NCI-H446 (cell line): ENCODE measurements at places on chromosomes 13 and 19.

DNA sequence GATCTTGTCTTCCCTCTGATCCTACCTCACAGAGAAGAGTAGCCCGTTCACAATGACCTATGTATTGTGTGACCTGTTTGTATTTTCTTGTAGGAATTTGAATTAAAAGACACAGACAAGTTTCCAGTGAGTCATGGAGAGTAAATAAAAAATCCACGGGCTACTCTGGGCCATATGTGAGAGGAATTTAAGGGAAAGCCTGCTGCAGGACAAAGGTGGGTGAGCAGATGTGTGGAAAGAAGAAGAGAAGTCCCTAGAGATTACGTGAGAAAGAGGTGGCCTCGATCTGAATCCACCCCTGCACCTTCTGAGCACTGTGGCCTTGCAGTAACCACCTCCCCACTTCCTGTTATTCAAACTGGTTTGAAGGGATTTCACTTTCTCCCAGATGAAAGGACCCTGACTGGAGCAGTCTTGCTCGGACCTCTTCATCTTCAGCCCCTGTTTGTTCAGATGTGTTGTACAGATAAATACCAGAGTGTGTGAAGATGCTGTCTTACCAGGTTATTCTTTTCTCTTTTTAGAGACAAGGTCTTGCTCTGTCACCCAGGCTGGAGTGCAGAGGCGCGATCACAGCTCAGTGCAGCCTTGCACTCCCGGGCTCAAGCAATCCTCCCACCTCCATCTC lies 205.4 kb downstream of the PDS5B start:
- DNase-seq = no peak

- DNase-seq = no peak
These were observed 407 bp upstream of the ZNF550 start for GRCh38 chr19:57560049-57560491.

DNA sequence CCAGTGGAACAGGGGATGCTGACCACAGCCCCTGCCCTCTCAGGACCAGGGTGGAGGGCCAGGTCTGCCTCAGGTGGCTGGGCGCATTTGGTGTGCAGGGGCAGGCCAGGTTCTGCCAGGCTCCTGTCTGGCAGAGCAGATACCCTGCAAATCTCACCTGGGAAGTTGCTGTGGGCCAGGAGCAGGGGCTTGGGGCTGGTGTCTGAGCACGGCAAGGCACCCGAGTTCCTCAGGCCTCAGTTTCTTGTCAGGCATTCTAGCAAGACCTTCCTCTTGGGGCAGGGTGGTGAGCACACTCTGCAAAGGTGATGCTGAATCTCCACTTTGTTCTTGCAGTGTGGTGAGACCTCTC lies 1.1 kb downstream of the CRTC1 start:
- no peak for DNase-seq

DNA sequence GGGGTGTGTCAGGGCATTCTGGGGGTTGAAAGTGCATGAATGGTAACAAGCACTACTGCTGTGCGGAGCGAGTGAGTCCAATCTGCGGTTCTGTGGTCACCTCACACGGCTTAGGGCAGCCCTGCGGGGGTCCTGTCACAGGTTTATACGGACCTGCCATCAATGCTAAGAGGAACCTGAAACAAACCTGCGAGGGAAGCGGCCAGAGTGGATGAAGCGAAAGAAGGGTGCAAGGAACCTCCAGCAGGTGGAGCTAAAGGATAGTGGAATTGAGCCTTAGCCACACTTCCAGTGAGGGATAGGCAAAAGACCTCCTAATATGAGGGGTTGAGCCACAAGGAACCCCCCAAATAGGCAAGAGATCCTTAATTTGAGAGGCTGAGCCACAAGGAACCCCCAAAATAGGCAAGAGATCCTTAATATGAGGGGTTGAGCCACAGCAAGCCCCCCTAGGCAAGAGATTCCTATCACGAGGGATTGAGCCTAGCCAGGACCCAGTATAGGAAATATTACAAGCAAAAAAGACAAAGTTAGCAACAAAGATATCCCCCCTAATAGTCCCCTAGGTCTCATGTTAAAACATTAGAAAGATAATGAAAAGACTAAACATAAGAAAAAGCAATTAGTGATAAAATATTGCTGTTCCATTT lies 6.3 kb upstream of the ZNF69 start:
- peak; percentile 37 for DNase-seq

DNA sequence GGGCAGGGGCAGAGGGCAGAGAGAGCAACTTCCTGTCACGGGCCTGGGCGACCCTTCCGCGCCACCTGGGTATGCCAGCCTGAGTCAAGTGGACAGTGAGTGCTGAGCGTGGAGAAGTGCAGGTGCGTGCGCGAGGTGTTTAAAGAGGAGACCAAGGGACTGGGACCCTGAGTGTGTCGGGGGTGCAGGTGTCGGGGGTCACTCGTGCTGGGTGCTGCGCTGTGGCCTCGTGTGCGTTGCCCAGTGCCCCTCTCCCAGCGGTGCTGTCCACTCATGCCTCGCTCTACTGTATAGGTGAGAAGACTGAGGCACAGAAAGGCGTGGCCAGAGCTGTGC lies 18.9 kb upstream of the KCTD15 start:
- no peak for DNase-seq

GRCh38 chr13:42494157-42494556 lies 79.8 kb upstream of the TNFSF11 start:
- DNase-seq = no peak

GRCh38 chr13:113630296-113630695 lies 27.7 kb downstream of the ATP4B start:
- DNase-seq = no peak

GRCh38 chr19:48560095-48560530 lies 8.1 kb downstream of the SULT2B1 start:
- DNase-seq = no peak

DNA sequence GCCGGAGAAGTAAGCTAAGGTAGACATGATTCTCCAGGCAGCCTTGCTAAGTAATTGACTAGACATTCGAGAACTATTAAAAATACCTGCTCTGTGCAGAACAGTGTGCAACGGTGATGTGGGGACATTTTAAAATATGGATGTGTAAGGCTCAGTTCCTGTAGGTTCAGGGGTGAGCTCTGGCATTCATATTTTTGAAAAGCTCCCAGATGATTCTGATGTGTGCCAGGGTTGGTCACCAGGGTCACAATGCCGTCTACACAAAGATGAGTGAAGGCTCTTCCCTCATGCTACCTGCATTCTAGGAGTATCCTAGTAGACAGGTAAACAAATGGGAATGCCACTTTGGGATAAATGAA lies 702 bp upstream of the EPSTI1 start:
- no peak for DNase-seq

DNA sequence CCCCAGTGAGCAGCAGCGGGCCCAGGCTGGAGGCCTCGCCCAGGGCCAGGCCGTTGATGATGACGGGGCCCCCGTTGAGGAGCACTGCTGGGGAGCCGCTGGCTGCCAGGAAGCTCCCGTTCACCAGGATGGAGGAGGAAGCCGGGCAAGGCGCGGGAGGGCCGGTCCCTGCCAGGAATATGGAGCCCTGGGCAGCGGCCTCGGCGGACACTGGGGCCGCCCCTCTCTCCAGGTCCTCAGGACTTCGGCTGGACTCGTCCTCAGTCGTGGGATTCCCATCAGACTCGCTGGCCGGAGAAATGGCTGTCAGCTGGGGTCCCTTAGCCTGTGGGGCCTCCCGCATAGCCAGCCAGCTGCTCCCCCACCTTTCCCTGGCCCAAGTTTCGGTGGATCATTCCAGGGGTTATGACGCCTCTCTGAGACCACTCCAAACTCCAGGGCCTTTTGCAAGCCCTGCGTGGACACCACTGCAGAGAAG lies 2.1 kb downstream of the SIX5 start:
- DNase-seq = no peak

GRCh38 chr13:101979825-101980224 lies 422.0 kb downstream of the FGF14 start:
- DNase-seq = no peak

GRCh38 chr19:14409146-14410023 lies 9.8 kb downstream of the DDX39A start:
- no peak for DNase-seq

- DNase-seq = no peak
These were observed 95.5 kb upstream of the UBAC2 start for GRCh38 chr13:99105160-99105559.

- DNase-seq = no peak
These were observed 17.3 kb downstream of the MPND start for GRCh38 chr19:4360641-4361151.
